ENCODE measurements at places on chromosomes 5 and 9.

- DNase-seq: no peak
These were observed 77.7 kb downstream of the PLCXD3 start for GRCh38 chr5:41432481-41433253.

GRCh38 chr5:40691894-40692293 lies 12.2 kb downstream of the PTGER4 start:
- DNase-seq: no peak

- no peak for DNase-seq
These were observed 12.4 kb downstream of the CEMIP2 start for GRCh38 chr9:71755869-71756268.

DNA sequence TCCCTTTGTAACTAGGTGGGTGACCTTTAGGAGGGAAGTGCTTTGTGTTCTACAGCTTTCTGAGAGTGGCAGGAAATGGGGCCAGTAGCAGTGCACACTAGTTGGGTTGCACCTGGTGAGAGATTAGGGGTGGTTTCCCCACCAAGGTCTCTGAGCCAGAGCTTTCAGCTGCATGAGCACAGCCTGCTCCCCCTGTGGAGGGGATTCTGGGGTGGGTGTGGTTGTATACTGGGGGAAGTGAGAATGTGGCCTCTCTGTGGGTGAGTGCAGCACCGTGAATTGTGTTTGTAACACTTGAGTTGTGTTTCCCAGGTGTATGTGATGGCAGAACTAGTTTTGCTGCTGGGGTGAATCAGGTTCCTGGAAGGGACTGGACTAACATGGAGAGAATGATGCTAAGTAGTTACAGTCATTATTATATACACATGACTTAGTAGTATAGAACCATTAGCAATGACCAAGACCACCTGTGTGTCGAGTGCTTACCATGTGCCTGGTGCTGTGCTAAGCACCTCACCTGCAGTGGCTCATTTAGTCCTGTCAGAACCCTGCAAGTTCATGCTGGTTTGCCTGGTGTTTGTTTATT lies 11.8 kb upstream of the CXXC5 start:
- no peak for DNase-seq

DNA sequence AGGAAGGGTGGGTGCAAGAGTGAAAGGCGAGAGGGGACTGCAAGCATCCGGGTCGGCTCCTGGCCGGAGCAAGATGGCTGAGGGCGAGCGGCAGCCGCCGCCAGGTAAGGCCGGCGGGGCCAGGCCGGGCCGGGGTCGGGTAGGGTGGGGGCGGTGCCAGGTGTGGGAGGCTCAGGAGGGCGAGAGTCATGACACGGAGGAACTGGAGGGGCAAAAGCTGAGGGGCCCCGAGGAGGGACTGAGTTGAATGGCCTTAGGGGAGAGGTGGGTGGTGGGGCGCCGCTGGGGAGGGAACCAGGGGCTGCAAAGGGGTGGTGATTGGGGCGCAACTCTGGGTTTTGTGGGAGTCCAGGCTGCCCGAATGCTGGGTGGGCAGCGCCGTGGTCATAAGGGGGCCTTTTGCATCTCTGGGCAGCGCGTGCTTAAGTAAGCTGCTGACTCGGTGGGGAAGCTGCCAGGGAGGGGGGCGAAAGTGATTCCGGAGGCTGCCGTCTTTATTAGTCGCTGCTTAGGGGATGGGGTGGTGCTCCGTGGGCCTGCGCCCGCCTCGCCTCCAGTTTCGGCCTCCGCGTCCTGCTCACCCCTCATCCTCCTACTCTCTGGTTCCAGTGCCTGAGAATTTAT lies 425 bp downstream of the PTPA start:
- DNase-seq: no peak

GRCh38 chr5:7495131-7495517 lies 99.2 kb downstream of the ADCY2 start:
- DNase-seq: no peak
